ENCODE measurements at places on chromosomes 7 and 10. TPM values are rescaled to one million over a fixed set of nuclear protein-coding genes. Genes with fewer than 3 reads are reported as not detected.

COMMD3 gene
- total RNA-seq: 54.2 TPM

HMX3 gene
- total RNA-seq: not detected

CLDN12 gene
- 44.8 TPM for total RNA-seq

OPN1SW gene
- total RNA-seq: not detected

GPR37 gene
- 20.6 TPM for total RNA-seq

ASB10 gene
- not detected for total RNA-seq

CPA2 gene
- total RNA-seq: under 0.01 TPM

ZC3HAV1L gene
- total RNA-seq: 8.5 TPM

CRHR2 gene
- total RNA-seq: not detected

CALML3 gene
- total RNA-seq: not detected

VAX1 gene
- total RNA-seq: not detected

ARHGEF35 gene
- 0.51 TPM for total RNA-seq

ADAM8 gene
- total RNA-seq: 2.0 TPM

ELFN1 gene
- total RNA-seq: 0.51 TPM

JAKMIP3 gene
- total RNA-seq: under 0.01 TPM
